ENCODE measurements at places on chromosomes 7 and 10.

- no peak for DNase-seq
Observed at GRCh38 chr10:32995751-32996150, 37.7 kb upstream of the ITGB1 start.

DNA sequence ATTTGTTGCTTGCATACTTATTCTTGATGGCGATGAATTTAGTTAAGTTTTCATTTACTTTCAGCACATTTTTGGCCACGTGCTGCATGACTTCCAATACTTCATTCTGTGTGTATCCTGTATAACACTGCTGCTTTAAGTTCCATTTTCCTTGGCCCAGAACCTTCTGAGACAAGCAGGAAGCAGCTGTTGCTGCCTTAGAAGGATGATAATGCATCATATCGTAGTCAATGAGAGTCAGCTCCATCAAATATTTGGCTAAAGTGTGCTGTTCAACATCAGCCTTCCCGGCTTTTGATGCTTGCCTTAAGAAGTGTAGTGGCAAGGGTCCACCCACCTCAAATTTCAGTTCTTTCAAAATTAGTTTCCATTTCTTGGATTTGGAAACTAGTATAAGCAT lies 59.2 kb upstream of the GLCCI1 start:
- DNase-seq = no peak

GRCh38 chr7:121288894-121289293 lies 39.9 kb upstream of the WNT16 start:
- DNase-seq = no peak

GRCh38 chr10:101107771-101108170 lies 23.3 kb upstream of the TLX1 start:
- no peak for DNase-seq

- DNase-seq = peak; percentile 65
Observed at GRCh38 chr10:31927884-31928548, 615 bp downstream of the ARHGAP12 start.

GRCh38 chr10:121337427-121337826 lies 260.8 kb downstream of the FGFR2 start:
- DNase-seq = no peak

- no peak for DNase-seq
Observed at GRCh38 chr7:115906731-115907130, 123.8 kb downstream of the TFEC start.

GRCh38 chr7:7176406-7177043 lies 5.8 kb upstream of the C1GALT1 start:
- no peak for DNase-seq

DNA sequence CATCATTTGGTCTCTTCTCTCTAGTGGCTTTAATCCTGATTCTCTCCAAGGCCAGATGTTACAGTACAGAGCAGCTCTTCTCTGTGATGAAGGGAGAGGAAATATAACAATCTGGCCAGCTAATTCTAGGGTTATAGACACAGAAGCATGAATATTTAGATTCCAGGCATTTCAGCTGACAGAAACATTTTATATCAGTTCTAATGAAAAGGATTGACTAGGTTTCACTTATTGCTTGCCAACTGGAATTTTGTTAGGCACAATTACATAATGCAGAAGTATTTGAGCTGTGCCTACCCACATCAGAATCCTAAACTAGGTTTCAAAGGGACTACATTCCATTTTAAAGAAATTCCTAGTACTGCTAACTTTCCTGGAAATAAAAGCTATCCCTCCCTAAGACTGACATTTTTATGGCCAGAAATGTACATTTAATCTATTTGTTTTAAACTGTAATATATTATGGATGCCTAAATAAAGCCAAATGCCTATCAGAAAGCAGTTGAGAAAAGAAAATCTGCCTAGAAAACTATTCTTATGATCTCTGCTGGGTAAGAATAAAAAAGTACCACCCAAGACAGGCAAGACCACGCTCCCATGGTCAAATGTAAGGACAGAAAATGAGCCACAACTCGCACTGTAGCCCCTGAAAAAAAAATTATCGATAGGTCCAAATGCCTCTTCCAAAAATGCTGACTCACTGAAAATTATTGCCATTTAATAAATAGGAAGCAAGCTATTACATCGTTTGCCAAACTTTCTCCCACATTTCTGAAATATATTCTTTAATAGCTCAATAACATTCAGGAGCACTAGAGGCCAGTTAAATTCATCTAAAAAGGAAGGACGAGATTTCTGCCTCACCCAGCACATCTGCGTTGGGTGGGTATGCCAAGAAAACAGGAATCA lies 498.1 kb downstream of the KCNMA1 start:
- no peak for DNase-seq

- no peak for DNase-seq
Observed at GRCh38 chr7:72343991-72344390, 68.1 kb downstream of the CALN1 start.

- no peak for DNase-seq
Observed at GRCh38 chr7:32336726-32337125, 153.5 kb downstream of the LSM5 start.

Measured in BE2C (cell line).